ENCODE measurements at places on chromosomes 5 and 9. TPM values are rescaled to one million over a fixed set of nuclear protein-coding genes. Genes with fewer than 3 reads are reported as not detected.

Gene COL15A1
- 19.7 TPM for polyA plus RNA-seq

Gene BHMT2
- polyA plus RNA-seq, result 2.8 TPM

DNA sequence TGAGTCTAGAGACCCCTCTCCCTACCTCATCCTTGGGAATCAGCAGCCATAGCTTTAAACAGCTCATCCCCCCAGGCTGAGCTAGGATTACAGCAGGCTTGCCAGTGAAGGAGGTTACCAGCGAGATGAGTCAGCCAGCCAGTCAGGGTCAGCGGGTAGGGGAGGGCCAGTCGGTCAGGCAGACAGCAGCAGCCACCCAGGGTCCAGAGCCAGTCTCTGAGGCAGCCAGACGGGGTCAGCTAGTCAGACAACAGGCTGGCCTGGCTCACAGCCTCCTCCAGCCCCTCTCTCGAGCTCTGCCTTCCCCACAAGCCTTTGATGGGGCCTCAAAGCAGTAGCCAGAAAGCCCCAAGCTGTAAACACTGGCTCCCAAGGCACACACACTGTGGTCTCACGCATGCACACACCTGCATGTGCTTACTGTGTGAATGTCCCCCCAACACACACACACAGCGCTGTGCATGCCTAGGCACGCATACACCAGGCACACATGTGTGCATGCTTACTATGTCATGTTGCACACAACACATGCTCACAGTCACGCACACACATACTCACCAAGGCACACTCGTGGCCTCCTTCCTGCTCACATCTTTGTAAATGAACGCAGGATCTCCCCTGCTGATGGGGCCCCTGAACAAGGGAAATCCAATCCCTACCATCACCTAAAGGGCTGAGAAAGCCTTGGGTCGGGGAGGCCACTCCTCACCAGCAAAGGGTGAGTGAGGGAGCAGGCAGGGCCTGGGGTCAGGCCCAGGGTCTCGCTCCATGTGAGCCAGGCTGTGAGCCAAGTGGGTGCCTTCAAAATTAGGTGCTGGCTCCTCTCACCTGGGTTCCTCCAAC is 28.2 kb upstream of the CPLX2 start:
- H3K4me3 ChIP-seq, result no peak overlapping the region
- H3K4me1 ChIP-seq, result no peaks in the 10 kb centered on the region
- no peaks in the 10 kb centered on the region for H3K36me3 ChIP-seq
- H3K27me3 ChIP-seq, result peaks cover 5% of the 10 kb centered on the region
- H3K27ac ChIP-seq, result no peak overlapping the region

DNA sequence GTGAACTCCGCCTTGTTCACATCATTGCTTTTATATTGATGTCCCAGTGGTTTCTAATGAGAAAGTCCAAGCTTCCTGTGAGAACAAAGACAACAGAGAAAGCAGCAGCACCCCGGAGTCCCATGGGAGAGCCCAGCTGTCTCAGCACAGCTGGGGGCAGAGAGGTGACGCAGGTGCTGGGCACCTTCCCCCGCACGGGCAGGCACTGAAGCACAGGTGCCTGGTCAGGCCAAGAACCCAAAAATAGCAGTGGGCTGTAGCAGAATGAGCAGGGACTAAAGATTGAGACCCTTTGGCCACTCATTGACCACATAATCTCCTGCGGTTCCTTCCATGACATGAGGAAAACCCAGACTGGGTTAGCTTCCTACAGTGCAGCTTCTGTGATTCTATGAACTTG is 18.8 kb downstream of the SRD5A1 start:
- no peak for DNase-seq
- H3K4me3 ChIP-seq, result no peak overlapping the region
- H3K27ac ChIP-seq, result no peak overlapping the region
- no peaks in the 10 kb centered on the region for H3K27me3 ChIP-seq
- H3K4me1 ChIP-seq, result no peaks in the 10 kb centered on the region

- no peak overlapping the region for H3K27ac ChIP-seq
- peaks cover 3% of the 10 kb centered on the region for H3K4me1 ChIP-seq
- peaks cover 24% of the 10 kb centered on the region for H3K27me3 ChIP-seq
- no peaks in the 10 kb centered on the region for H3K36me3 ChIP-seq
Measured at GRCh38 chr9:98974554-98974953, 30.8 kb downstream of the COL15A1 start.

All from large intestine (tissue), 12 donors.